Activated naive CD4-positive, alpha-beta T cell treated with Interleukin-2 at 50 U/mL for 16 hours (primary cell): ENCODE measurements at places on chromosomes 3 and 15.

- no peak for DNase-seq
Observed at GRCh38 chr3:13075986-13076654, 2.9 kb upstream of the IQSEC1 start.

DNA sequence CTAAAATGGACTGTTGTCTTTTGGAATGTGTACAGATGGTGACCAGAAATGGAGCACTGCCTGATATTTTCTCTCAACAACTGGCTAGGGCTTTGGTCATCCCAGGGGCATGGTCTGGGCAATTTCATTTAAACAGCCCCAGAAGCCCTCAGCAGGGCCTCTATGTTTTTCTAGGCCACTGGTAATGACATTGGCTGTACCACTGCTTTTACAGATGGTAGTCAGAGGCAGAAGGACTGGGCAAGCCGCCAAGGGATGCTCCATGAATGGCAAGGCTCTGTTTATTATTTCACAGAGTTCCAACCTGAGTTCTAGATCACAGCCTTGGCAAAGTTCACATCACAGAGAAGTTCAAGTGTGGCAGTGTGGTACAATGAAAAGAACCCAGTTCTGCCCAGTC lies 37.0 kb upstream of the LMCD1 start:
- no peak for DNase-seq

DNA sequence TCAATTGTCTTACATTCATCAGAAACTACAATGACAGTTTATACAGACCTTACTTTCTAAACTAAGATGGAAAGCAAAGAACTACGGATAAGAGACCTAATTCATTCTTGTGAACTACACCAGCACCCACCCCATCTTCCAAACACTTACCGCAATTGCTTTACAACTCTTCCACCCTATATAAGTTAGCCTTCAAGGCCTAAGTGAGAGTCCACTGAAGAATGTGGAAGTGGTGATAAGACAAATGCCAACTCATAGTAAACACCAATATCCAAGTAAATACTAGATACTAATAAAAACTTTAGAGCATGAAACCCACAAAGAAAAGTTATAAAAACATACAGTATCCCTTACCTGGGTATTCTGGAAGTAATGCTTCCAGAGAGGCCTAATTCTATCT lies 13.6 kb downstream of the ARF4 start:
- no peak for DNase-seq

- no peak for DNase-seq
Observed at GRCh38 chr3:65945953-65946352, 92.8 kb downstream of the MAGI1 start.

- DNase-seq = no peak
Observed at GRCh38 chr15:74306781-74307217, 60.6 kb downstream of the CYP11A1 start.

GRCh38 chr3:50885070-50885850 lies 210.5 kb downstream of the DOCK3 start:
- no peak for DNase-seq

- no peak for DNase-seq
Observed at GRCh38 chr15:74445816-74446763, 12.3 kb upstream of the SEMA7A start.
